ENCODE measurements at places on chromosomes 1 and 21.
A peak's percentile ranks its signal among the peaks of the same experiment; 100 is the strongest.

DNA sequence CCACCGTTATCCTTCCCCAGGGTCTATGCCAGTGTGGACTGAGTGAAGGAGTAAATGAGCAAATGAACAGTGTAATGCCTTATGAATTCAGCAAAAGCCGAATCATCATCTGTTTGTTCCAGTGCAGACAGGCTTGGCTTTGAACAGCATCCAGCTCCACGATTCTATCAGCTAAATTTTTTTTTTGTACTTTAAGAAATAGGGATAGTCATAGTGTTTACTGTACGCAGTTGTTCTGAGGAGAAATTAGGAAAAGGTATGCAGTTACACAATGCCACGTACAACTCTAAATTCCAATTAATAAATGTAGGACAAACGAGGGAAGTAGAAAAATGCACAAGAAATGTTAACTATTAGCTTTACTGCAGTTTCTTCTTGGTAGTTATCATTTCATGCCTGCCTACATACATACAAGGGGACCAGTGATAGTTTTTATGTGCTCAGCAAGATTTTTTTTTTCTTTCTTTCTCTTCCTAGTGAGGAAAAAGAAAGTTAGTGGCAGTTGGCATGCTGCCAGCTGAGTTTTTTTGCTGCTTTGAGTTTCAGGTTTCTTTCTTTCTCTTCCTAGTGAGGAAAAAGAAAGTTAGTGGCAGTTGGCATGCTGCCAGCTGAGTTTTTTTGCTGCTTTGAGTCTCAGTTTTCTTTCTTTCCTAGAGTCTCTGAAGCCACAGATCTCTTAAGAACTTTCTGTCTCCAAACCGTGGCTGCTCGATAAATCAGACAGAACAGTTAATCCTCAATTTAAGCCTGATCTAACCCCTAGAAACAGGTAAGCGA, at the start of gene IFI44L:
TSS of gene IFI44L (plus strand) at position 646 of the 777 bp plus-strand sequence. CDS start 7,468 bp downstream, outside the sequence.
- DNase-seq = peak; percentile 65

DNA sequence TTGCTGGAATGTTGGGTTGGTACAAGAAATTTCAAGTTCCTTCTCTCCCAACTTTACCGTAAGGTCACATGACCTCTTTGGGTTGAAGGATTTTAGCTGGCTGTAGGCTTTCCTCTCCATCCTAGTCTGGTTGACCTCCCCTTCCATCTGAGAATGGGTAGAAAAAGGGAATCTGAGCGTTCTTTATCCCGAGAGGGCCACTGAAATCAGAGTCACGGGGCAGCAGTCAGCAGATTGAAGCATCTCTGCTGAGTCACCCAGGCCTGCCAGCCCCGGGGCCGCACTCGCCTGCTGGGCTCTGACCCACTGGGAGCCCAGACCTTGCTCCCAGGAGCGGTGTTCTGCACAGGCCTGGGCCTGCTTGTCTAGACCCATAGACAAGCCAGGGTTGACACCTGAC, 31.0 kb downstream of the TMCC2 start:
- DNase-seq = no peak

DNA sequence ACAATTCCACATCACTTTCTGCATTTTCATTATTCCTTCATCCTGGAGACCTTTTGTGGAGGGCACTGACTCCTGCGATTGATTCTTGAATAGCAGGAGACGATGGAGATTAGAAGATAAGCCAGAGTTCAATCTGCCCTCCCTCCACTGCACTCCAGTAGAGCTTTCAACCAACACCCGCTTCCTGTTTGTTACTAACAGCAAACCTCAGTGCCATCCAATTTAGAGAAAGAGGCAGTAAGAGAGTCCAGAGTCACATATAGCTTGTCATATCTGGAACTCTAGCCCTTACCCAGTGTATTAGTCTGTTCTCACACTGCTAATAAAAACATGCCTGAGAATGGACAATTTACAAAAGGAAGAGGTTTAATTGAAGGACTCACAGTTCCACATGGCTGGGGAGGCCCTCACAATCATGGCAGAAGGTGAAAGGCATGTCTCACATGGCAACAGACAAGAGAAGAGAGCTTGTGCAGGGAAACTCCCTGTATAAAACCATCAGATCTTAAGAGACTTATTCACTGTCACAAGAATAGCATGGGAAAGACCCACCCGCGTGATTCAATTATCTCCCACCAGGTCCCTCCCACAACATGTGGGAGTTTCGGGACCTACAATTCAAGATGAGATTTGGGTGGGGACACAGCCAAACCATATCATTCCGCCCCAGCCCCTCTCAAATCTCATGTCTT, 55.9 kb downstream of the PCBP3 start:
- no peak for DNase-seq

- no peak for DNase-seq
Observed at GRCh38 chr1:172883844-172884243, 166.9 kb downstream of the TNFSF18 start.

DNA sequence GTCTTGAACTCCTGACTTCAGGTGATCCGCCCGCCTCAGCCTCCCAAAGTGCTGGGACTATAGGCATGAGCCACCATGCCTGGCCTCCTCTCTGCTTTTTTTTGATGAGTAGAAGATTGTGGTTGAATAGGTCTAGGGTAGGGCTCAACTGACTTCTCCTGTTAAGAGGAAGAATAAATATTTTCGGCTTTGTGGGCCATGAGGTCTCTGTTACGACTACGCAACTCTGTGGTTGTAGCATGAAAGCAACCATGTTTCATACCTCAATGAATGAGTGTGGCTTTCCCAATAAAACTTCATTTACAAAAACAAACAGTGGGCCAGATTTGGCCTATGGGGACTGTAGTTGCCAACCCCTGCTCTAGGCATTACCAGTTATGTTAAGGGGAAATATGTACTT, 67.8 kb downstream of the NID1 start:
- DNase-seq = no peak

DNA sequence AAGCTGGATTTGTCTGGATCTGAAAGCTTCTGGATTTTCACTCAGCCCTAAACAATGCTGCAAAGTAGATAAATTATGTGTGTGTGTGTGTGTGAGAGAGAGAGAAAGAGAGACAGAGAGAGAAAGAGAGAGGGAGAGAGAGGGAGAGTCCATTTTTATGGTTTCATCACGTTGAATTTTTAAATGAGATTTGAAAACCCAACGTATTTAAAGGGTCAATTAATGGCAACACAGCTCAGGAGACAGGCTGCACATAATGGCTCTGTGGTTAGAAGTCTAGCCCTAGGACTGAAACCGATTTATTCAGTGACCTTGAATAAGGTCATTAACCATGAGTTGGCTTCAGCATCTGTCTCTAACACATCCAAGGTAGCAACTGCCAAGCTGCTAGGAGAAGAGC, 35.3 kb upstream of the FMN2 start:
- DNase-seq = no peak

GRCh38 chr1:31207569-31207968, 32.1 kb downstream of the NKAIN1 start:
- no peak for DNase-seq

DNA sequence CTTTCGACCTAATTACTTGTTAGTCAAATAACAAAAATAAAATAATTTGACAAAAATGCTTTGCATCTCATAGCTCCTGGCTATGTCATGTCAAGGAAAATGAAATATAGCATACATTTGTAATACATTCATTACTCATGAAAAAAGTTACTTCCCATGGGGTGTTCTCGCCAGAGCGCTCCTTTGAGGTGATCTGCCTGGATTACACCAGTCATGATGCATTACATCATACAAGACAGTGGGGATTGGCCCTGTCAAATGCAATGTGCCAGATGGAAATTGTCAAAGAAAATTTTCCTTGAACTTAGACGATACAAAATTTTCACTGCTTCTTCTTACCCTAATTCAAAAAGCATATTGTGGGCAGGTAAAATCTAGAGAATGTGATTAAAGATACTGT, 215.6 kb upstream of the B3GALT2 start:
- DNase-seq = no peak

DNA sequence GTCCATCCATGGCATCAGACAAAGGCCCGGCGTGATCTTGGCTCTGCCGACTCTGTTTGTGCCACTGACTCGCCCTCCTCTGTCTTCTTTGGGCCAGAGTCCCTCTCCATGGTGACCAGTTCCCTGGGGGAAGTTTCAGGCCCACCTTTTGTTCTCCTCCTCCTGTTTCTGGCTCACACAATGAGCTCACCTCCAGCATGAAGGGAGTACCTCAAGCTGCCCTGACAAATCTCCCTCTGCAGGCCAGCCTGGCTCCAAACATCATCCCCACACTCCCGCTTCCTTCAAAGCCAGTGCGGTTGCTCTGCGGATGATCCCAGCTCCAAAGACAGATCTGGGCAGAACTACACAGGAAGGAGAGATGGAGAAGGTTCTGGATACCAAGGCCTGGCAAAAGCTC, 576.6 kb downstream of the NPHP4 start:
- no peak for DNase-seq

GRCh38 chr1:62926681-62927252, 142.8 kb downstream of the ATG4C start:
- no peak for DNase-seq

GRCh38 chr21:35127851-35128250, 78.7 kb upstream of the RUNX1 start:
- no peak for DNase-seq

DNA sequence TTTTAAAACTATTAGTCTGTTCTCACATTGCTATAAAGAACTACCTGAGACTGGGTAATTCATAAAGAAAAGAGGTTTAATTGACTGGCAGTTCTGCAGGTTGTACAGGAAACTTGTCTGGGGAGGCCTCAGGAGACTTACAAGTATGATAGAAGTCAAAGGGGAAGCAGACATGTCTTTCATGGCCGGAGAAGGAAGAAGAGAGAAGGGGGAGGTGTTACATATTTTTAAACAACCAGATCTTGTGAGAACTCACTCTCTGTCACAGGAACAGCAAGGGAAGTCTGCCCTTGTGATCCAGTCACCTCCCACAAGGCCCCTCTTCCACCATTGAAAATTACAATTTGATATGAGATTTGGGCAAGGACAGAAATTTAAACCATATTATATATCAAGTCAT, 55.9 kb downstream of the CLIC4 start:
- DNase-seq = no peak

- DNase-seq = no peak
Observed at GRCh38 chr1:42996384-42996970, 37.8 kb upstream of the SLC2A1 start.

GRCh38 chr21:28391938-28392849, 600.5 kb downstream of the LTN1 start:
- no peak for DNase-seq

GRCh38 chr21:32335601-32336575, 37.2 kb downstream of the MRAP start:
- DNase-seq = peak; percentile 17

GRCh38 chr1:60017508-60018205, 55.9 kb downstream of the C1orf87 start:
- no peak for DNase-seq

GRCh38 chr1:109632671-109633346, 13.2 kb downstream of the AMPD2 start:
- no peak for DNase-seq

DNA sequence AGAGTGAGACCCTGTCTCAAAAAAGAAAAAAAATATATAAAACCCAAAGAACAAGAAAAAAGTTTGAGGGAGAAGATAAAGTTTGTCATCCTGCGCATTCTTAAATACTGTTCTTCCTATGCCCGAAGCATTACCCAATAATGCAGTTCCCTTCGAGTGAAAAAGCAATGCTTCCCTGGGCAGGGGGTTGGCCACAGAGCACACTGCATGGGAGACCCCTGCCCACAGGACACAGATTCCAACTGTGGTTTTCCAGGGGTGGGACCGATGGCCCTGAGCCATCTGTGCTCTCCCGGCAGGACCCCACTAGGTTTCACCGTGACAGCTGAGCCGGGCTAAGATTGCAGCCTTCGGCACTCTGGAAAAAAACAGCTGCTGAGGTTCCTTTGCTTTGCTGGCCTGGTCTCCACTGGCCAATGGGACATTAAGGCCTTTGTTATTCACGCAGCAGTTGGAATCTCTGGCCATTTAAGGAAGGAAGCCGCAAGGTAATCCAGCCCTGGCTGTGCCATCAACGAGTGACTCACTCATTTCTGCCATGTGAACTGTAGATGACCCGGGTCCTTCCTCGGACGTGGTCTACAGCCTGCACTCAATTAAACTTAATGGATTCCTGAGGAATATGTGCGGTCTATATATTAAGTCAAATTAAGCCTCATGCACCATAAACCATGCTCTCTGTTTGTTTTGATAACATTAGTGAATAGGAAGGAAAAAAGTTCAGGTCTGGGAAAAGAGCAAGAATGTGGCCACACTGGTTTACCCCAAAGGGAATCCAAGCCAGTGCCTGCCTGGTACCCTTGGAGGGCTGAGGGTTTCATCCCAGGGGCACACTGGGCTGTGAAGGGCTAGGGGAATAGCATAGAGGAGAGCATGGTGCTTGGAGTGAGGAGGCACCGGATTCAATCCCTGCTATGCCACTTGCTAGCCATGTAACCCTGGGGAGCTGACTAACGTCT, 163.2 kb downstream of the ZBTB18 start:
- no peak for DNase-seq

DNA sequence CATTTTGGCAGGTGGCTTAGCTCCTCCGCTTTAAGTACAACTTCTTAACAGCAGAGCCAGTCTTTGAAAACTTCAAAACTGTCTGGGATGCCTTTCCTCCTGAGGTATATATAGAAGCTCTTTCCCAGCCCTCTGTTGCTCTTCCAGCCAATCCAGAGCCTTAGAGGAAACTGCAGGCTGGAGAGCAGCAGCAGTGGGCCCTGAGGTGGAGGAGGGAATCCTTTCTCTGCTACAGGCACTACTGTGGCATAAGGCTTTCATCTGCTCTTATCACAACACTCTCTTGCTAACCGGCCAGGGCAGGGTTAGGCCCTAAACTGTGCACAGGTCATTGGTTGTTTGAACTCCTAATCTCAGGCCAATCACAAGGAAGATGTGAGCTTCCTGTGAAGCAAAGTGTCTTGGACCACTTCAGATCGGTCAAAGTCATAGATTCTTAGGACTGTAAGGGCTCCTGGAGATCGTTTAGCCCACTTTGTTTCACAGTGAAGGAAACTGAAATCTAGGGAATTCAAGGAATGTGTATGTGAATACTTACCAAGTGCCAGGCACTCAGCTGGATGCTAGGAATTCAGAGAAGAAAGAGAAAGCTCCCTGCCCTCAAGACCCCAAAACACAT, at the start of gene RGS5:
TSS of gene RGS5 (minus strand) at position 84 of the 619 bp plus-strand sequence. CDS start at position 3, 81 bp downstream.
- no peak for DNase-seq

- DNase-seq = peak; percentile 30
Observed at GRCh38 chr1:41864471-41865040, 54.2 kb downstream of the HIVEP3 start.

GRCh38 chr21:44713846-44714245, 2.5 kb upstream of the TSPEAR start:
- DNase-seq = peak; percentile 25

Measured in activated CD8-positive, alpha-beta memory T cell treated with anti-CD3 and anti-CD28 coated beads, Interleukin-2, amount 50 U/mL, for 48 hours (primary cell).